H9 (cell line): ENCODE measurements at places on chromosomes 12 and 14. TPM values are rescaled to one million over a fixed set of nuclear protein-coding genes. Genes with fewer than 3 reads are reported as not detected.

The MYF5 gene
- not detected in 2 replicates for total RNA-seq

- no peak for DNase-seq
- H3K27me3 ChIP-seq: no peaks in the 10 kb centered on the region
- no peaks in the 10 kb centered on the region for H3K36me3 ChIP-seq
- H3K4me3 ChIP-seq: no peak overlapping the region
- H3K27ac ChIP-seq: no peak overlapping the region
Observed at GRCh38 chr12:91413581-91414546, 231.2 kb upstream of the DCN start.

The C14orf132 gene
- 5.7 and 7.7 TPM in 2 replicates for total RNA-seq

DNA sequence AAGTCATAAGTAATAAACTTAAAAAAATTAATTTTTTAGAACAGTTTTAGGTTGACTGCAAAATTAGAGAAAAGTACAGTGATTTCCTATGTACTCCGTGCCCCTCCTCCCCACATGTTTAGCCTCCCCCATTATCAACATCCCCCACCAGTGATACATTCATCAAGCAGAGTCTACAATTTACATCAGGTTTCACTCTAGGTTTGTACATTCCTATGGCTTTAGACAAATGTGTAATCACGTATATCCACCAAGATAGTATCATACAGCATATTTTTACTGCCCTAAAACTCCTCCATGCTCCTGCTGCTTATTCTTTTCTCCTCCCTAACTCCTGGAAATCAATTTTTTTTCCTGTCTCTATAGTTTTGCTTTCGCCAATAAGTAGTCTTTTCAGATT, 438.7 kb downstream of the LRFN5 start:
- H3K4me3 ChIP-seq: no peak overlapping the region
- H3K36me3 ChIP-seq: no peaks in the 10 kb centered on the region
- no peak for DNase-seq
- no peak overlapping the region for H3K27ac ChIP-seq
- no peaks in the 10 kb centered on the region for H3K4me1 ChIP-seq

The PLA2G1B gene
- total RNA-seq: not detected in 2 replicates

DNA sequence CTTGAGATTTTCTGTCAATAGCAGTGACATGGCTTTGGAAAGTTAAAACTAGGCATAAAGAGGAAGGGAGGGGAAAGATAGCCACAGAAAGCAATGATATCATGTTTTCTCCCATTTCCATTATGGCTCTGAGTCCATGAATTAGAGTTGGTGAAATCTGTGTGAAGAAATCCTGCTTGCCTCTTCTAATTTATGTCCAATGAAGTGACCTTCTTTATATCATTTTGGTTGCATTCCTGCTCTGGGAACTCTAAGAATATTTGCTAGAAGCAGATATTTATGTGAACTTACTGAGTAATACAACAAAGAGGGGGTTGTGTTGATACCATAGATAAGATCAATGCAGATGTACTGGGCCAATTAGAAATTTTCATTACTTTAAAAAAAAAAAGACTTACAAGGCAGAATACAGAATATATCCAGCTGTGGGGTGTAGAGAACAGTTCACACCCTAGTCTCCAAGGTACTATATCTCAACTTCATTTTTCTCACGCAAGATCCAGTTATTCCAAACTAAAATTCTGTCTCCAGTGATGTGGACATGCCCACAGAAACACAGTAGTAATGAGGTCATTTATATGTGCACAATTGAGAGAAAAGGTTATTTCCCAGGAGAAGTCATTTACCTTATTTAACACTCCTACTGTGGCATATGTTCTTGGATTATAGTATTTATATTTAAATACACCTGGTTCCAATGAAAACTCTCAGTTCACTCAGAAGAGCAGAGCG, 51.5 kb upstream of the KCNJ8 start:
- no peak overlapping the region for H3K27ac ChIP-seq
- H3K4me1 ChIP-seq: no peaks in the 10 kb centered on the region
- H3K27me3 ChIP-seq: no peaks in the 10 kb centered on the region
- no peak for DNase-seq
- no peak overlapping the region for H3K4me3 ChIP-seq

DNA sequence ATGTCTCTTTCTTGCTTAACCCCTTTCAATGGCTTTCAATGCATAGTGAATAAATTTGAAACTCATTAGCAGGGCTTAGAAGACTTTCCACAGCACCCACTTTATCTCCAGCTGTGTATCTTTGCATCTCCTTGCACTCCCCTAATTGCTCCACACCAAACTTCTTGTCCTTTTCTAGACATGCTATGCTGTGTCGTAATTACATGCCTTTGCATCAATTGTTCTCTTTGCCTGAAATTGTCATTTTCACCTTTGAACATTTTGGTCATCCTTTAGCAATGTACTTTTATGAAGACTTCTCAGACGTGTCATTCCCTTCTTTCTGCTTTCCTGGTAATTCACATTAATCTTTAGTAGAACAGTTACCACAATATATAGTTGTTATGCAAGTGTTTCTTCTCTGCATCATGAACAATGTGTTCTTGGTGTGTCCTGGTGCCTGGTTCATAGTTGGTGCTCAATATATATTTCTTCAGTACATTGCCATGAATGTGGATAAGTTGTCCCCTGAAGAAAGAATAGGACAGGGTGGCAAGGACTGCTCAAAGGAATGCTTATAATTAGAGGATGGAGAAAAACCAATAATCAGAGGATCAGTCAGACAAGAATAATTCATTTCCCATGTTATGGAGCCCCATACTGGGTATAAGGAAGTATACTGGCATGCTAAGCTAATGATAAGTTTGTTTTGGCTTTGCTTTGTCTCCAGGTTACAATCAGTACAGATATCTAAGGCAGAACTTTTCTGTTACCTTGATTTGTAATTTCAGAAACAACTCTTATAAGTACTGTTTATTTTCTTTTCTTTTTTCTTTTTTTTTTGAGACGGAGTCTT, 27.2 kb downstream of the ARF6 start:
- no peak overlapping the region for H3K27ac ChIP-seq
- H3K36me3 ChIP-seq: no peaks in the 10 kb centered on the region
- H3K4me3 ChIP-seq: no peak overlapping the region
- H3K27me3 ChIP-seq: no peaks in the 10 kb centered on the region
